ENCODE measurements at places on chromosomes 1 and 21. TPM values are rescaled to one million over a fixed set of nuclear protein-coding genes. Genes with fewer than 3 reads are reported as not detected.

The ADAMTS1 gene
- 284 TPM for total RNA-seq

The LMOD1 gene
- total RNA-seq: 22.3 TPM

The RHCE gene
- total RNA-seq: 0.27 TPM

The B3GALT5 gene
- total RNA-seq: not detected

The CAMK1G gene
- total RNA-seq: 0.90 TPM

The S100A7A gene
- not detected for total RNA-seq

The ANXA9 gene
- 0.49 TPM for total RNA-seq

The ATP5IF1 gene
- total RNA-seq: 171 TPM

The EPHB2 gene
- total RNA-seq: 24.9 TPM
